Left lung (tissue), 14 donors: ENCODE measurements at places on chromosomes 6 and 20. TPM values are rescaled to one million over a fixed set of nuclear protein-coding genes. Genes with fewer than 3 reads are reported as not detected.
A peak's percentile ranks its signal among the peaks of the same experiment; 100 is the strongest.

- DNase-seq: peak; percentile 35
Observed at GRCh38 chr20:2451939-2452732, 18.5 kb downstream of the SNRPB start.

GRCh38 chr6:134438837-134439236 lies 120.9 kb upstream of the SGK1 start:
- no peak for DNase-seq

GRCh38 chr6:122665929-122666328 lies 55.7 kb downstream of the PKIB start:
- DNase-seq: no peak

The WFDC13 gene
- polyA plus RNA-seq: not detected

The WFDC10B gene
- polyA plus RNA-seq: not detected

DNA sequence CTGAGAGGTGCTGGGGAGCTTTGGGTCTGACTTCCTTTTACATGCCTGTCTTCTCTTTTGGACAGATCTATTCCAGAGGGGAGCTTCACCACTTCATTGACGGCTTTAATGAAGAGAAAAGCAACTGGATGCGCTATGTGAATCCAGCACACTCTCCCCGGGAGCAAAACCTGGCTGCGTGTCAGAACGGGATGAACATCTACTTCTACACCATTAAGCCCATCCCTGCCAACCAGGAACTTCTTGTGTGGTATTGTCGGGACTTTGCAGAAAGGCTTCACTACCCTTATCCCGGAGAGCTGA lies 13.1 kb downstream of the PRDM1 start:
- DNase-seq: no peak

DNA sequence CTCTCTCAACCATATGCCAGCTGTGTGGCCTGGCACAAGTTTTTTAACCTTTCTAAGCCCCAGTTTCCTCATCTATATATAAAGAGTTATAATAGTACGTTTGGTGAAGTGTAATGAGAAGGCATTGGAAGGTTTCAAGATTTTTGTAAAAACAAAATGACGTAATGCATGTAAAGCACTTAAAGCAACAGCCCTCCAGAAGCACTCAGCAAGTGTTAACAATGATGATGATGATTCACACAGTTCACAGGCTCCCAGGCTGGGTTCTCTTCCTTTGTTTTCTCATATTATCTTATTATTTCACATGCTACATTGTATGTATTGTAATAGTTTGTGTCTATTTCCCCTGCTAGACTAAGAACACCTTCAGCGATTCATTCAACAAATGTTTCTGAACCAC lies 6.2 kb downstream of the CEP250 start:
- DNase-seq: no peak

The DNAH8 gene
- 0.06 TPM for polyA plus RNA-seq

GRCh38 chr20:46112430-46113112 lies 5.5 kb upstream of the CD40 start:
- no peak for DNase-seq
